SW 1271 (cell line): ENCODE measurements at places on chromosomes 16 and 17.
A peak's percentile ranks its signal among the peaks of the same experiment; 100 is the strongest.

GRCh38 chr16:11299865-11300559, 18.9 kb upstream of the PRM1 start:
- no peak for DNase-seq

DNA sequence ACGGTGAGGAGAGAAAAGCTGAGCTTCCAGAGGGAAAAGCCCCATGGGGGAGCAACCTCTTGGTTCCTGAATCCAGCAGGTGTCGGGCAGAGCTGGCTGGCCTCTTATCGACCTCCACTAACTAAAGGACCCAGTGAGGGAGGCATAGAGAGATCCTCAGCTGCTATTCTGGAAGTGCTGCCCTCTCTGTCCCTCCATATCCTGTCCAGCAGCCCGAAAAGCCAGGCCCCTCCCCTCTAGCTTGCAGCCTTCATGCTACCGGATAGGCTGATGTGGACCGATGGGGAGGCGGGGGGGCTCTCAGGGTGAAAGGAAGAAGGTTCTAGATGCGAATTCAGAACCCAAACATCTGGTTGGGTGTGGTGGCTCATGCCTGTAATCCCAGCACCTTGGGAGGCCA, 24.9 kb downstream of the MXRA7 start:
- DNase-seq = no peak

DNA sequence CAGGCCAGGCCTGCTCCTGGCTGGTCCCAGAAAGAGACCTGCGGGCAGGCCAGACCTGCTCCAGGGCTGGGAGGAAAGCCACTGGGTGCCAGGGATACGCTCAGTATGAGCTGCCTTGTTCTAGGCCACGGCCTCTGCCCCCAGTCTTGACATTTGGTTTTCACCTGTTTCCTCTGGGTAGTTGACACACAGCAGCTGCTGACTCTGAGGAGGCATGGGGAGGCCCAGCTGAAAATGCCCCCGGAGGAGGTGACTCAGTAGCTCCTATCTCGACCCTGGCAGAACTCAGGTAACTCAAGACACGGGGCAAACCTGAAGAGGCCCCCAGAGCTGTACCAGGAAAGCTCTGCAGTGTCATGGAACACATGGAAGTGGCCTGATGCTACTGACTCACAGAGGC, 13.9 kb upstream of the ADGRG1 start:
- DNase-seq = no peak

GRCh38 chr16:89478576-89479221, 11.7 kb downstream of the ANKRD11 start:
- no peak for DNase-seq

- DNase-seq = no peak
These were observed 68.8 kb upstream of the RCVRN start for GRCh38 chr17:9973669-9974447.

DNA sequence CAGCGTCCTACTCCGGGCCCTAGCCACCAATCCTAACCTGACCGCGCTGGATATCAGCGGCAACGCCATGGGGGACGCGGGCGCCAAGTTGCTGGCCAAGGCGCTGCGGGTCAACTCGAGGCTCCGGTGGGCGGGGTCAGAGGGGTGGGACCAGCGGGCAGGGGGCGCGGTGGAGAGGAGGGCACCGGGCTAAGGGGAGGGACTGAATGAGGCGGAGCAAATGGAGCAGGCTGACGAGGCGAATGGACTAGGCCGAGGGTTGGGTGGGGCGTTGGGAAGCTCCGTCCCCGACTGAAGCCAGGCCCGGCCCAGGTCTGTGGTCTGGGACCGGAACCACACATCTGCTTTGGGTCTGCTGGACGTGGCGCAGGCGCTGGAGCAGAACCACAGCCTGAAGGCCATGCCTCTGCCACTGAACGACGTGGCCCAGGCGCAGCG, 4.6 kb downstream of the CARMIL2 start:
- no peak for DNase-seq

DNA sequence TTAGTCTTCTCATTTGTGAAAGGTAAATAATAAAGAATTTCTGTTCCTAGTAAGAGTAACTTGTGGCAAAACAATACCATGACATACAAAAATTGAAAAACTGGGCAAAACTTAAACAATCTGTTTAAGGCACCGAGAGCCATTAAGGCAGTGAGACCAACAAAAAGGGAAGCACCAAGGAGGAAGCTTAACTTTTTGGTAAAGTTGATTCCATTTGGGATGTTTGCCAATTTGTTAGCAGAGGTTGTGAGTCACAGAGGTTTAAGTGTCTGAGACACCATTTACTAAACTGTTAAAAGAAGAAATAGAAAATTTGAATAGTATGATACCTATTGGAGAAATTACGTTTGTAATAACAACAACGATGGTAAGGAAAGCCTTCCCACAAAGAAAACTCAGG, 4.9 kb downstream of the SLC35G3 start:
- no peak for DNase-seq

DNA sequence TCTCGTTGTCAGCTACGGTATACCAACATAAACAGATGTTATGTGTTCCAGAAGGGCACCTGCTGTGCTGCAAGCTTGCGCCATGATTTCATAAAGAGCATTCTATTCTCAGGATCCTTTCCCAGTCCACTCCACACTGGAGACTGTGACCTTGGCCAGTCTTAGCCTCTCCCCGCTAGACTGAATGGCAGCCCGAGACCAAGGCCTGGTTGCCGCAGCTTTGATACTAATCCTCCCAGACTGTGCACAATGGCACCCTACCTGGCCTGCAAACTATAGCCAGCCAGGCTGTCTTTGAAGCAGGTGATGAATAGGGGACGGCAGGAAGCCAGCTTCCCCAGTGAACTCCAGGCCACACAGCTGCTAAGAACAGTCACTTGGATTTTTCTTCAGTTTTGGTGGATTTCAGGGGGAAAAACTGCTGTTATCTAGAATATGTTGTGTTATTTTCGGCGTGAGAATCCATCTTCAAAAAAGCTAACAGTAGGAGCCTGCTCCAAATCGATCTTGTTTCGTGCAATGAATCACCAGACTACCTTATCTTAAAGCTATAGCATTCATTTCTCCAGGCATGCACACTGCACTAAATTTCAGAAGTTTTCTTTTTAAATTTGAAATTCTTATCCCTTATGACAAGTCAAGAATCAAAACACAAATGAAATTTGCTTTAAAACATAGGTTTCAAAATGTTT, 289.0 kb downstream of the CEP112 start:
- no peak for DNase-seq

GRCh38 chr17:32516940-32517701, 30.3 kb downstream of the CDK5R1 start:
- no peak for DNase-seq

GRCh38 chr17:41891135-41892020, 26.2 kb upstream of the KLHL11 start:
- DNase-seq = no peak

- no peak for DNase-seq
These were observed at the start of gene KRT35 for GRCh38 chr17:41481036-41481435. KRT35 (minus strand) TSS chr17:41481151; CDS start chr17:41481097, 54 bp downstream.

- no peak for DNase-seq
These were observed 397.4 kb downstream of the NPIPA8 start for GRCh38 chr16:17939122-17939536.

DNA sequence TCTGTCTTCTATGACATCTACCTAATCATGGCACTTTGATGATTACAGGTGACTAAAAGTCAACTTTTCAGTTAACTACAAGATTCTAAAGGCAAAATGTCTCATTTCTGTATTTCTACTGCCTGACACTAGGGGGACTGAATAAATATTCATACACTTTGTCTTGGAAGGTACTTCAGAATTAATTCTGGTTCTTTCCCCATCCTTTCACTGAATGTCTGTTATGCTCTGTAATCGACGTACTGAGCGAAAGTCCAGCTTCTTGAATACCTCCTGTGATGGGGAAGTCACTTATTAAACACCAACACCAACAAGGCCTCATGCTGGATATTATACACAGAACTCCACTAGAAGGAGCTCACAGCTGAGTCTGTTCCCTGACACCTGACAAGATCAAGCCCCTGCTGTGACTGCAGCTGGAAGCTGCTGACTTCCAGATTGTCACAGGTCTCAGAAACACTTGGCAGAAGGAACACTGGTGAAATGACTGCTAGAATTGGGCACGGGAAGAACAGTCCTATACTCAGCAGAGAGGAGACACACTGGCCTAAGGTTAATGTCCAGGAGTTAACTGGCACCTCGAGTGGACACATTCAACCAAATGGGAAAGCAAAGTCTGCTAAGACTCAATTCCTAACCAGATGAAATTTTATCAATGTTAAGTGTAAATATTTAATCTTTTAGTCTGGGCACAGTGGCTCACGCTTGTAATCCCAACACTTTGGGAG, 31.9 kb downstream of the CMC2 start:
- DNase-seq = no peak

DNA sequence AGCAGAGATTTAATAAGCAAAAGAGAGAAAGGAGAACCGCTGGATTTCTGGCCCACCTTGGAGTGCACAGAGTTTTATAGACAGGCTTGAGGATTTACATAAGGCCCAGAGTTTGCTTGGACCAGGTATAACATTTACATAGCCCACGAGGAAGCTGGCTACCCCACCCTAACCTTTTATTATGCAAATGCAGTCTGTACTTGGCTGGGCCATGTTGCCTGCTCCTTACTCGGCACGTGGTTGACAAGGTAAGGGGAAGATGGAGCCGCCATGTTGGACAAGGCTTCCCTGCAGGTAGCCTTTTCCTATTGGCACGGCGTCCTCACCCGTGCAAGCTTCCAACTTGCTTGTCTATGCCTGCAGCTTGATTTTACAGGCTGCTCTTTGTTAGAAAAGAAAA, 35.2 kb upstream of the HS3ST3A1 start:
- DNase-seq = no peak

DNA sequence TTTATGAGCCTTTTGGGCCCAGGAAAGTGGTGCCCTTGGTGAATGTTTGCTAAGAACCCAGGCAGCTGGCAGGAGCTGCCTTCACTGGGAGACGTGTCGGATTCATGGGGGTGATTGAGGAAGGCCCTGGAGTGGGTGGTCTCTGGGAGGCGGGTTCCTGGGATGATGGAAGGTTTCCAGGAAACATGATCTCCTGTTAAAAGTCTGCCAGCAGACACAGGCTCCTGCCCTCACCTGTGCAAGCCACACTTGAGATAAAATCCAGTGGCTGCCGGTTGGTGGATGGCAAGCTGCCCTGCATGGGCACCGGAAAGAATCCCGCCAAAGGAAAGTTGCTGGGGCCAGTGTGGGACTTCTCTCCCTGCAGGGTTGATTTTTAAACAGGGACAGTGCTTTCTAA, 189.0 kb upstream of the CIBAR2 start:
- DNase-seq = no peak

DNA sequence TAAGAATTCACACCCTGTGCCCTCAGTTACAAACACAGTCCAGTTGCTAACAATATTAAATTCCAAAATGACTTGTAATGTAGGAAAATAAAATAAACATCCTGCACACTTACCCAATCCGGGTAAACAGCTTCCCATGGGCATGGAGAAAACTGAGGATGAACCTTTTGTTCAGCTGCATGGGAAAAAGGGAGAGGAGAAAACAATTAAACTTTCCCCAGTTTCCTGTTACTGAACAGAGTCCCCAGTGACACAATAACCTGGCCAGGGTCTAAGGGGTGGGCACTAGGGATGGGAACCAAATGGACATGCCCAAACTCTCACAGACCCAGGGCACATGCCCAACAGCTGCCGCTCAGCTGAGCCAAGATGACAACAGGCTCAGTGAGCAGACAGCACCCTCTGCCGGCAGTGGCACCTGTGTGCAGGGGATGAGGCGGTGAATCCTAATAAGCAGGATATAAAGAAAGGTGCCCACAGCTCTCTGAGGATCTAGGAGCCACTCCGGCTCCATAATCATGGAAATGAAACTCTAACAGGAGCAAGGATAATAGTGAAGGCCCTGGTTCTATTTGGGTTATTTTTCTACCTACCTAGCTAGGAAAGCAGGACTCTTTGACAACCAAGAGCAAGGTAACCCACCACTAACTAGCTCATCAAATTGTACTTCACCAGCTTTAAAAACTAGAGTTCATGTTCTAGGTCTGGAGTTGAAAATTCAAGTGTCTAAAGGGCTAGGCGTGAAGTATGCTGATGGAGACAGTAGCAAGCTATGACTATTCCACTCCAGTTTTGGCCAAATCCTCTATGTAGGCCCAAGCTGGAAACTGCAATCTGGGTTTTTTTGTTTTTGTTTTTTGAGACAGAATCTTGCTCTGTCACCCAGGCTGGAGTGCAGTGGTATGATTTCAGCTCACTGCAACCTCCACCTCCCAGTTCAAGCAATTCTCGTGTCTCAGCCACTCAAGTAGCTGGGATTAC, 58.8 kb downstream of the SMG6 start:
- DNase-seq = peak; percentile 69

DNA sequence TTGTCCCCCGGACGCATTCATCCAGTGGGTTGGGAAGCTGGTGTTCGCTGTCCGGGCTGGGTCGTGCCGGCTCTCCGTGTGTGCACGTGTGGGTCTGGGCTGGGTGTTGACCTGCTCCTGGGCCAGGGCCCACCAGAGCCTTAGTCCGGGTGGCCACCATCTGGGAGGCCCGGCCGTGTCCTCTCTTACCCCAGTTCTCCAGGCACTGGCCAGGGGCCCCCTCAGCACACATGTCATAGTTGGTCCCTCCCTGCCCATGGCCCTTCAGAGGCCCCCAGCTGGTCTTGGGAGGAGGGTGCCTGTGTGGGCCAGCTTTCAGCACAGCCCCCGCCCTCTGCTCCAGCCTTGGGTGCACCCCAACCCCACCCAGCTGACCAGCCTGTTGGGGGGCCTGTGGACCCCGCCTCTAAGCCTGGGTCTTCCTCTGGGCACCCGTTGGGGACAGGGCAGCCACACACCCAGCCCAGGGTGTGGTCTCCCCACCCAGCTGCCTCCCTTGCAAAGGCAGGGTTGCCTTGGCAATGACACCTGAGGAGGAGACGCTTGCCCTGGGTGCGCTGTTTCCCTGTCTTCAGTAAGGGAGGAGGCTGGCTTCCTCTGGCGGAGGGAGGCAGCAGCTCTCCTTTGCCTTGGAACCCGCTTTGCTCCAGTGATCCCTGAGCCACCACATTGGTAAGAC, 77.4 kb downstream of the JPH3 start:
- DNase-seq = no peak

DNA sequence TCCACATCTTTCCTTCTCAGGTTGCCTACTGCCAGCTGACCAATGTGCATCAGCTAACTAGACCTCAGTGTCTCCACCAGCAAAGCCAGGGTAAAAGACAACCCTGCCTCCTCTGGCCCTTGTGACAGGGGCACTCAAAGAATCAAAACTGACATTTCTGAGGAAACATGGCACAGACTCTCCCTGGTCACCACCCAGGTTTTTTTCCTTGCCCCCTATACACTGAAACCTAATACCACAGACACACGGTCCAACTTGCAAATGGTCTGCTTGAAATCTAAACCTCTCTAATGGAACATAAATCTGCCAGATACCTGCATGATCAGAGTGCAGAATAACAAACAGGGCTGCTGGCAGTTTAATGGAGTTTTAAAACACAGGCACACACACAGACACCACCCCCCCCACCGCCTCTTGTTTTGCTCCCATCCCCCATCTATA, 19.5 kb upstream of the CORO6 start:
- no peak for DNase-seq

- no peak for DNase-seq
These were observed 105.2 kb downstream of the RPTOR start for GRCh38 chr17:80649672-80650330.
